ENCODE measurements at places on chromosomes 12 and 14. TPM values are rescaled to one million over a fixed set of nuclear protein-coding genes. Genes with fewer than 3 reads are reported as not detected.
A peak's percentile ranks its signal among the peaks of the same experiment; 100 is the strongest.

The BMP4 gene
- 2.0 TPM for total RNA-seq

The MARCHF9 gene
- 15.1 TPM for total RNA-seq

- no peak within 1 kb of the TSS for H3K27ac ChIP-seq
- H3K4me3 ChIP-seq, result peak within 1 kb of the TSS; percentile 49
- H3K4me1 ChIP-seq, result peaks cover 3% of the 10 kb centered on the region
- H3K27me3 ChIP-seq, result no peaks in the 10 kb centered on the region
Measured at GRCh38 chr12:124993626-124994436, at the start of gene BRI3BP. BRI3BP (plus strand) TSS chr12:124993645; CDS start chr12:124993791, 146 bp downstream.

DNA sequence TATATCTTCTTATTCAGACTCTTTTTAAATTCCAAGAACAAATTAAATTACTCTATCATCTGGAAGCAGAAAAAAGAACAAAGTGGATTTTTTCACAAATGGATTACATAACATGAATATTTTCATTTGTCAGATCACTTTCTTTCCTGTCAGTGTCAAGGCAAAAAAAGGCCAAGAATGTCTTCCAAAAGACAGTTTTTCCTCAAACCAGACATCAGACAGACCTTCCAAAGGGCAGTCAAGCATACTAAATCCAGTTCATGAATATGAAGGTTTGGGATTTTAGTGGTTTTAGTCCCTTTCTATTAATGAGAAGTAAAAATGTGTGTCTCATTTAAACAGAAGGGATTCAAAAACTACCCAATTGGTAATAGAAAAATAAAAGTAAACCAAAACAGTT is 336.0 kb downstream of the CEP128 start:
- DNase-seq, result no peak
- no peak overlapping the region for H3K4me3 ChIP-seq
- no peaks in the 10 kb centered on the region for H3K36me3 ChIP-seq

DNA sequence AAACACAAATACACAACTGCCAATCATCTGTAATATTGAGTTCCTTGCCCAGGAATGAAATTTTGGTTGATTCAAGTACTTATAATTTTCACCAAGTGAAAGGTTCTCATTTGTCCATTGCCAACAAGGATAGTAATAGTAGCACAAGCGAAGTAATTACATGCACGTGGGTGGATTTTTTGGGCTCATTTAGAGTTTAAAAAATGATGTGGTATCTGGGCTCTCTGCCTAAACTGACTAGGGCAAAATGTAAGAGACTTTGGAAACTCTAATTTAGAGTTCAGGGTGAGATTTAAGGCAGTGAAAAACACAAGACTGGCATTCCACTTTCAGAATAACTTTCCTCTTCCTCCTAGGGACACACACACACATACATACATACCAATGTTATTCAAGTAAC is 111.7 kb downstream of the MYRFL start:
- no peaks in the 10 kb centered on the region for H3K4me1 ChIP-seq
- no peak overlapping the region for H3K4me3 ChIP-seq
- no peaks in the 10 kb centered on the region for H3K27me3 ChIP-seq
- H3K27ac ChIP-seq, result no peak overlapping the region
- H3K36me3 ChIP-seq, result no peaks in the 10 kb centered on the region
- no peak for DNase-seq

- H3K36me3 ChIP-seq, result no peaks in the 10 kb centered on the region
- no peak overlapping the region for H3K4me3 ChIP-seq
- no peak overlapping the region for H3K27ac ChIP-seq
- peaks cover 18% of the 10 kb centered on the region for H3K4me1 ChIP-seq
Measured at GRCh38 chr12:93178154-93178878, 199.4 kb upstream of the NUDT4 start.

DNA sequence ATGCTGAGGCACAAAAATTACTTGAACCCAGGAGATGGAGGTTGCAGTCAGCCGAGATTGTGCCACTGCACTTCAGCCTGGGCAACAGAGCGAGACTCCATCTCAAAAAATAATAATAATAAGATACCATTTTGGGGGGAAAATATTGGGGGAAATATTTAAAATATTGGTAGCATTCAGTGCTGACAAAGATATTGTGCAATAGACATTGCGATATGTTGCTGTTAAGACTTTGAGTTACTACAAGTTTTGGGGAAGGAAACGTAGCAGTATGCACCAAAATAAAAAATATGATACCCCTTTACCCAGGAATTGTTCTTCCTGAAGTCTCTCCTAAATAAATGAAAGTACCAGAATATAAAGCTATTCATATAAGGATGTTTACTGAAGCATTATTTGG is 37.7 kb upstream of the MYBPC1 start:
- no peaks in the 10 kb centered on the region for H3K36me3 ChIP-seq
- no peak for DNase-seq
- H3K4me1 ChIP-seq, result no peaks in the 10 kb centered on the region
- no peak overlapping the region for H3K4me3 ChIP-seq
- H3K27ac ChIP-seq, result no peak overlapping the region

DNA sequence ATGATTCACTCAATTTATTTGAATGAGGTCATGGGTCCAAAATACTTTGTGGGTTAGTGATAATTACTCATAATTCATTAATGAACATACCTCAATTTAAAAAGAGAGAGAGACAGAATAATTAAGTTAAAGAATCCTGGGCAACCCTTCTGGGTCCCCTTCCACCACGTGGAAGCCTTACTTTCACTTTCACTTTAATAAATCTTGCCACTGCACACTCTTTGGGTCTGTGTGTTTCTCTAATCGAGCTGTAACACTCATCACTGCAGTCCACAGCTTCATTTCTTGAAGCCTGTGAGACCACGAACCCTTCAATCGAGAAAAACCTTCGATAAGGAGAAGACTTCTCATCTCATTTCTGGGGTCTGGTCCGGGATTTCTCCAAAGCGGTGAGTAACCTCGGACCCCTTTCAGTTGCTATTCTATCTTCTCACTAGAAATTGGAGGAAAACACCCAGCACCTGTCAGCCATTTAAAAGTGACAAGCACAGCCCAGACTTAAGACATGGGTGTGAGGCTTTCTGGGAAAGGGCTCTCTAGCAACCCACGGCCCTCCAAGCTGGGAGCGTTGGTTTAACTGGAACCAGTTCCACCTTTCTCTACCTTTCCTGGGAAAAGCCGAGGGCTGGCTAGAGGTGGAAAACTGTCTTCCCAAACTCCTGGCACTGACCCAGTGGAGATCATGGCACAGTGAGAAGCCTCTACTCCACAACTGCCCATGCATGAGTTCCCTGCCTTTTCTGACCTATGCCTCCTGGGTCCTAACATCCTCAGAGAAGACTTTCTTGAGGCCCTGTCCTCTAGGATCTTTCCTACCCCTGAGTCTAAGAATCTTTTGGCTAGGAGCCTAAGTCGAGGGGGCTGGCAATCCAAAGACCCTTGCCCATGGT is 148.8 kb upstream of the ATF7IP start:
- no peak overlapping the region for H3K27ac ChIP-seq
- no peaks in the 10 kb centered on the region for H3K27me3 ChIP-seq
- no peaks in the 10 kb centered on the region for H3K36me3 ChIP-seq
- no peak overlapping the region for H3K4me3 ChIP-seq
